Peyer's patch (tissue), 4 donors: ENCODE measurements at places on chromosomes 6 and 20.
A peak's percentile ranks its signal among the peaks of the same experiment; 100 is the strongest.

GRCh38 chr6:81906041-81906440 lies 153.6 kb upstream of the TENT5A start:
- DNase-seq: no peak

DNA sequence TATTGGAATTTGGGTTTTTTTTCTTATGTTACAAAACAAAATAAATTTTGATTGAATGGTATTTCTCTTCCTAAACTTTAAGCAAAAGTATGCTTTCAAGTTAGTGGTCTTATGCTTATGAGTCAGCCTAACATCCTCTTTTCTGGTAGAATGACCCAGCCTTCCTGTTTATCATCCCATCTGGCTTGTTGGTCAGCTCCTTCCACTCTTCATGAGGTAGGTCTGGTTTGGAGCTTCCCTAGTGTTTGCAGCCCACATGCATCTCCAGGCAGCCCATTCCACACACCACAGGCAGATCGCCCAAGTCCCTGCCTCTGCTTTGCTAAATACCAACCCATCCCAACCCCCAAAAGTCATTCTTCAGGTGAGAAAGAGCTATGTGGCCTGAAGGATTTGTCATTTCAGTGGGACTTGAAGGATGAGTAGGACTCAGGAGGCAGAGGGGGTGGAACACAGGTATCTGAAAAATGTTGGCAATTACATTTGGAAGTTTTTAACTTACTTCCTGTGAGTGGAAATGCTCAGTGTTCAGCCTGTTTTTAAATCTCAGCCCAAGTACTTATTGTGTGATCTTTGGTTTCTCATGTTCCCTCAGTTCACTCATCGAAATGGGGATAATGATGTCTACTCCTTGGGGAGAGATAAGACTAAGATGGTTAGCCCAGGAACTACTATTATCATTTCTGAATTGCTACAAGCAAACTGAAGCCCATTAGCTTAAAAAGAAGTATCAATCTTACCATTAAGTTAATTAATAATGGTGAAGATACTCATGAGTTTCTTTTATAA lies 294.0 kb downstream of the ADGB start:
- DNase-seq: no peak

DNA sequence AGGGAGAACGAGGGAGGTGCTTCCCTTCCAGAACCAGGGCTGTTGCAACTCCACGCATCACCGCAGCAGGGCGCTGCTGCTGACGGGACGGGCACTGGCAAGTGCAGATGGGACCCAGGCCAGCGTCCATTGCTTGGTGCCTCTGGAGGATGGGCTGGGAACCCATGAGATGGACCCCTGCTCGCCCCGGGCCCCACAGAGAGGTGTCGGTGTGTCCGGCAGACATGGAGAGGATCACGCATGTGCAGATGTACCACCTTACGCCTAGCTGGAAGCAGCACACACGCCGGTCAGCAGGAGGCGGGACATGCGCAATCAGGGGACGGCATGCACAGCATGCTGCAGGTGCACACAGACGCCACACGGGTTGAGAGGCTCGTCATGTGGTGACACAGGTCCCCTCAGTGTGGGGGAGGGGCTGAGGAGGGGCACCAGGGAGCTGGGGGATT lies 5.7 kb downstream of the CABLES2 start:
- no peak for DNase-seq

GRCh38 chr20:46324379-46324778 lies 16.1 kb upstream of the CDH22 start:
- no peak for DNase-seq

DNA sequence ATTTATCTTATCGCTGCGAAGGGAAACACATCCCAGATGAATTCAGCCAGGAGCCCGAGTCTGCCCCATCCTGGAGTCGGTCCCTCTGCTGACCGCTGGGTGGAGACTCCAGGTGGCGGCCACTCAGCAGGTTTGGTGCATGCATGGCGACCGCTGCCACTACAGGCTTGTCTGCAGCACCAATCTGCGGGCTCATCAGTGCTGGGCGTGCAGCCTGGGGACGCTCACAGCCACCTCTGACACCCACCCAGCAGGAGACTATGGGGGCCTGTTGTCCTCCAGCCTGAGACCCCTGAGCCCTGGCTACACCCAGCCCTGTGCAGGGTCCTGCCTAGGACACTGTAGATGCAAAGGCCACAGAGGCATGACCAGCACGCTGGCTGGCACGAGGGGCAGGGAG lies 40.5 kb upstream of the GATA5 start:
- DNase-seq: no peak

GRCh38 chr6:116395647-116396046 lies 24.9 kb downstream of the DSE start:
- no peak for DNase-seq

DNA sequence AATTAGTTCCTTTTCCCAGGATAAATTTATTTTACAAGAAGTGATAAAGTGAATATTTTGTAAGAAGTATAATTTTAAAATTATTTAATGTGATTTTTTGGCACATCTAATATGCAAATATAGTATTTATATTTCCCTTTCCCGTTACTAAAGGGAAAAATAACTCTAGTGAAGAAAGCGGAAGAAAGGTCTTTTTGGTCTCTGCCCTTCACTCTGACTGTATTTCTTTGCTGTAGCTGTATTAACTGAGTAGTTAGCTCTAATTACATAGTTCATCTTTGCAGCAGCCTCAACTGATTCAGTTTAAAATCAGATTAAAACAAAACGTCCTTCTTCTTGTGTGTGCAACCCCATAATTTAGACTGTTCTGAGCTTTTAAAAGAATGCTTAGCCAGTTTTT lies 57.4 kb upstream of the RNF144B start:
- no peak for DNase-seq

GRCh38 chr6:7675353-7675945 lies 50.5 kb upstream of the BMP6 start:
- no peak for DNase-seq

DNA sequence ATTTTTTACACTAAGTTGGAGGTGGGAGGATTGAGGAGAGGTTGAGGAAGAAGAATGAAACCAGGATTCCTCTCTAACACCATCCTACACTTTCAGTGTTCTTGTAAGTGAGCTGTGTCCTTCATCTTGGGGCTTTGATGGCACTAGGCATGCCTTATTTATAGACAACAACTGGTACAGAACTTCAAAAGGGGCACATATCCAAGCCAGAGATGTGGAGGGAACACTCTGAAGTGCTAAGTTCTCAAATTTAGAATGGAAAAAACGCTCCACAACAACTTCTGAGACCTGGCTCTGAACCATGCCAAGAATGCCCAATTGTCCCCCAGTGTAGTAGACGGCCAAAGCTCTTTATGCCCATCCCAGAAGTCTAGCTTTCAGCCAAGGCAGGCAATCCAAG lies 16.2 kb upstream of the PKHD1 start:
- no peak for DNase-seq

DNA sequence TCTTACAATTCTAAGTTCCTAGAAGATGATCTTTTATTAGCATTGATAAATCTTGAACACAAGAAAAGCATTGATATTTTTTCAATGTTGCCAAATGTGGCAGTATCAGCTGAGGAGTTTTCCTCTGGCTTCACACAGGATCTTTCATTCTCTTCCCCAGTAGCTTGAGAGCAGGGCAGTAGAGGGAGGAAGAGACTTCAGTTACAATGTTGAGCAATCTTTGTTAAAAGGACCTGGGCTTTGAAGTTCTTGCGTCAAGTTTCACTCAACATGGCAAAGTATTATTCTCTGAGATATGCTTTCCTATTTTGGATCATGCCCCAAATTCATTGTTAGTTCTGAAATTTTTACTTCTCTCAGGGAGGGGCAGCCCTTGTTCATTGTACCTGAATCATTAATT lies 238.0 kb downstream of the COL12A1 start:
- no peak for DNase-seq

GRCh38 chr6:169968541-169969270 lies 217.3 kb downstream of the ERMARD start:
- DNase-seq: peak; percentile 5

- no peak for DNase-seq
Observed at GRCh38 chr6:1770435-1770843, 160.7 kb downstream of the FOXC1 start.

DNA sequence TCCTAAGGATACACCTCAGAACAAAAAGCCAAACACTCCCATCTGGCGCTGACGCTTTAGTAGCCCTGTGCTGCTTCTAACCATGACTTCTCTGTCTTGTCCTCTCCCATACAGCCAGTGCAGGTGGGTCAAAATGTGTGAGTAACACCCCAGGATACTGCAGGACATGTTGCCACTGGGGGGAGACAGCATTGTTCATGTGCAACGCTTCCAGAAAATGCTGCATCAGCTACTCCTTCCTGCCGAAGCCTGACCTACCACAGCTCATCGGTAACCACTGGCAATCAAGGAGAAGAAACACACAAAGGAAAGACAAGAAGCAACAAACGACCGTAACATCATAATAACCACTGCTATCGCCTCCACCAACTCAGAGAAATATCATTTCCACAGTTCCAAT lies 1.4 kb downstream of the DEFB132 start:
- DNase-seq: peak; percentile 20

DNA sequence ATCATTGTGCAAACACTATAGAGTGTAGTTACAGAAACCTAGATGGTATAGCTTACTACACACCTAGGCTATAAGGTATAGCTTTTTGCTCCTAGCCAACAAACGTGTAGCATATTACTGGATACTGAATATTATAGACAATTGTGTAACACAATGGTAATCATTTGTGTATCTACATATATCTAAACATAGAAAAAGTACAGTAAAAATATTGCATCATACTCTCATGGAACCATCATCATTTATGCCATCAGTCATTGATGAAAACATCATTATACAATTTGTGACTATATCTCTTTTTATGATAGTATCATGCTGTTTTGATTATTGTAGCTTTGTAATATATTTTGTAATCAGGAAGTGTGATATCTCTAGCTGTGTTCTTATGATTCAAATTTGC lies 21.0 kb upstream of the HCRTR2 start:
- DNase-seq: no peak

DNA sequence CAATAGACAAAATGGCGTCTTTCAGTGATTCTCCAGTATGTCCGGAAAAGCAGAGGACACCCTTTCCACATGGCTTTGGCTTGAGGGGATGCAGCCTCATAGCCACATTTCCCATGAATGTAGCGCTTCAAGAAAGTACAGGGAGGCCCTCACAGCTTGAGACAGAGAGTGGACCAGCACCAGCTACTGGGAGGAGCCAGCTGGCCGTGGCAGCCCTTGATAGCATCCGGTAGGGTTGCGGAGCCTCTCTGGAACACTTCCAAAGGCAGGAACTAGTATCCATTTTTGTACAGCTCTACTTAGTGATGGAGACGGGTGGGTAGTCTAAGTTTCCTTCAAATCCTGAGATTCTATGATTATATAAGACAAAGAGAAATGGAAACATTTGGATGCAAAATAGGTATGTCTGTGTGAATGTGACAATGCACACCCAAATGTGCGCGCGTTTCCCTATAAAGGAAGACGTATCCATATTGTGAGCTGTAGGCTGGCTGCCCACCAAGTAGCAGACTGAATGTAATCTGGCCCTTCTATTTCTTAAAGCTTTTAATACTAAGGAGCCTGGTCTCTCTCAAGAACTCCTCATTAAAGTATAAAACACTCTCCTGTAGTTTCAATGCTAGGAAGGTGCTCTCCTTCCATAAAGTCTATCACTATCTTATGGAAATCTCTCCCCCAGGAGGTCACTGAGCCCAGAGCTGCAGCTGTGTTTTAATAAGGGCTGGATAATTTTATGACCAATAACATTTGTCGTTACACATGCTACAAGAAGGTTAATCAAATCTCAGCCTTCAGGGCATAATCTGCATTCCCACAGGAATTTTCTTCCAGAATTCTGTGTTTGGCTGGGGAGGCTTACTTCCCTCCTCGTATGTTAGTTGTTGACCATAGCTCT lies 74.0 kb downstream of the SOBP start:
- no peak for DNase-seq

DNA sequence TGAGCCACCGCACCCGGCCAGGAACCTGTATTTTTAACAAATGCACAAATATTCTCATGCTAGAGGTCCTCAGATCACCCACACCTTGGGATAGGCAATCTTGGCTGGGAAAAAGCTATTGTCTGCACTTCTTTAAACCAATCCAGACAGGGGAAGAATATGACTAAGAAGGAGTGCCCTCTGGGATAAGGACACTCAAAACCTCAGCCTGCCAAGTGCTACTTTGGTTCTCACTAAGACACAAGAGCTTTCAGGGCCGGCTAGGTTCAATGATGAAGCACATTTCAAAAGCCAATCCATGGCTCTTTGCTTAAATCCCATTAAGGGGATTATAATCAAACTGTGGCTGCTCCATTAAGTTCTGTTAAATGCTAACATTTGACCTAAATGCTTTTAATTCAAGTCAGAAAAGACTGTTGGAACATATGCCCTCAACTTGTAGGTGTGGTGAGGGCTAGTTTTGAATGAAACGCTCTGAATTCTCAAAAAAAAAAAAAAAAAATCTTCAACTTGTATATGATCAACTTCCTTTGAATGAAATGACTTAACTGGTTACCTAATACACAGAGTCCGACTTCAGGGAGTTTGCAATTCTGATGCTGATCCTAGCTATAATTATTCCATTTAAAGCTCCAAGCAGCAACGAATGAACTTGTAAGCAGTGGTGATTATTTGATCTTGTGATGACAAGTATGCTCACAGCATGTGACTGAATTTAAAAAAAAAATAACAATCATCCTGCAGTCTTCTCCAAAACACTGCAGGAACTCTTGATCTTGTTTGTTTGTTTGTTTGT lies 56.6 kb downstream of the SLC23A2 start:
- no peak for DNase-seq

DNA sequence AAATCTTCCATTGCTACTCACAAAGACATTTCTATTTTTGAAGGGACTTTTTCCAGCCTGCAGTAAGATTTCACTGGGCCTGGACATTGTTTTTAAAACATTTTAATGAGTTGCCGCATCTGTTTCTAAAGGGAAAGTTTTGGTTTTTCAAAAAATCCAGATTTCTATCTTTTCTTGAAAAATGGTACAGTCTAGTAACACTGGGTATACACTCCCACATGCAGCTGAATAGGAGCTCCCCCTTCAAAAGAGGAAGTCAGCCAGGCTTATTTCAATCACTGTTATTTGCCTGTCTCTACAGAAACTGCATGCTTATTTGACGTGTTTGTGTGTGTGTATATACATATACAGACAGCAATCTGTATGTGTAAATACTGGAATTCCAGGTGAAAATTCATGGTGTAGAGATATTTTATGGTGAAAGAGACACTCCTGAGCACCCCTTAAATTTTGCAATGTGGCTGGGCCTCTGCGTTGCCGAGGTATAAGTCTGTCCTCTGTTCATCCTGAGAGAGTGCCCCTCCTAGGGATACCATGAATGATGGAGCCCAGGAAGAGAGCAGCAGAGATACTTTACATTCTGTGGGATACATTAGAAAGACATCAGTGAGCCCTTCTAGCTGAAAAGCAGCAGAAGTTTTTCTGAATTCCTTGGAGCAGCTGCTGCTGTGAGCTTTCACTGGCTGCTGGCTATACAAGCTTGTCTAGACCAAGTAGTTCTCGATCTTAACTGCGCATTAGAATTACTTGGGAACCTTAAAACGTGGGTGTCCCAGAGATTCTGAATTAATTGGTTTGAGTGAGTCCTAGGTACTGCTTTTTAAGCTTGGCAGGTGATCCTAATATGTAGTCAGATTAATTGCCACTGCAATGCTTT lies 12.0 kb upstream of the ABRACL start:
- DNase-seq: no peak

GRCh38 chr6:165647041-165647440 lies 16.0 kb downstream of the PDE10A start:
- no peak for DNase-seq
